ENCODE measurements at places on chromosomes 6 and 20.
A peak's percentile ranks its signal among the peaks of the same experiment; 100 is the strongest.

- no peak for DNase-seq
These were observed 174.8 kb downstream of the DOK5 start for GRCh38 chr20:54650052-54650719.

- no peak for DNase-seq
These were observed 88.2 kb downstream of the KCNB1 start for GRCh38 chr20:49394264-49394663.

- no peak for DNase-seq
These were observed 668.2 kb upstream of the GJE1 start for GRCh38 chr6:141464490-141464889.

GRCh38 chr6:70282919-70283461 is 19.9 kb downstream of the COL9A1 start:
- DNase-seq, result peak; percentile 15

DNA sequence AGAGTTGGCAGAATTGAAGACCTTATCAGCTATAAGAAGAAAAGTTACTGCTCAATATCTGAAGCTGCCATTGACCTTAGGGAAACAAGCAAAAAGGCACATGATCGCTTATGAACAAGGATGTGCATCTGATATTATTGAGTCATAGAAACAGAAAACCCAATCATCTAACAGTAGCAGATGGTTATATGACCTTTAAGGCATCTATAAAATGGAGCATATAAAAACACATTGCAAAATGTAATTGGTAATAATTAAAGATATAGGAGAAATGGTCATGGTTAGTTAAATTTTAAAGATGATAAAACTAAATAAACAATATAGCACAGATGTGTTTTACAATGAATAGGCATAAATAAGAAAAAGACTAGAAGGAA is 260.1 kb upstream of the TAB2 start:
- DNase-seq, result no peak

- DNase-seq, result no peak
These were observed 156.7 kb downstream of the JARID2 start for GRCh38 chr6:15402406-15403045.

GRCh38 chr20:63150911-63151531 is 64.9 kb downstream of the YTHDF1 start:
- DNase-seq, result no peak

DNA sequence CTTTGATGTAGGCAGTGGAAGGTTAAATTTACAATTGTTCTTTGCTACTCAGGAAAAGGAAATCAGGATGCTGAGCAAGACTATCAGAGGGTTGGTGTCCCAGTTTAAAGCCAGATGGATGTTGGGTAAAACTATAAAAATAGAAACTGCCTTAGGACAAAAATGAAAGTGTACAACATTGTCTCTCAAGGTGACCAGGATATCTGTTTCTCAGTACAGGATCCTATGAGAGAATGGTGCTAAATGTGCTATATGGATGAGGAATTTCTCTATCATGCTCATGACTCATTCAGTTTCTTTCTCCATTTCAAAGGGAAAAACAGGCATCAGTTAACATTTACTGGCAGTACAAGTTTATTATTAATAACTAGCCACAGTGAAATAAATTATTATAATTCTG is 534.2 kb upstream of the GJE1 start:
- no peak for DNase-seq

DNA sequence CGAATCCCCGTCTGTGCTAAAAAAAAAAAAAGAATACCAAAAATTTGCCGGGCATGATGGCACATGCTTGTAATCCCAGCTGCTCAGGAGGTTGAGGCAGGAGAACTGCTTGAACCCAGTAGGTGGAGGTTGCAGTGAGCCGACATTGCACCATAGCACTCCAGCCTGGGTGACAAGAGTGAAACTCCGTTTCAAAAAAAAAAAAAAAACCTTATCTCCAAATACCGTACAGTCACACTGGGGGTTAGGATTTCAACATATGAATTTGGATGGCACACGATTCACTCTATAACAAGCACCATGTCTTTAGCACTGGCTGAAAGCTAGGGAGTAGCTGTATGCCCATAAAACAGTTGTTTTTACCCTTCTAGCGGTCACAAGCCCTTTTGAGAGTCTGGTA is 3.8 kb downstream of the SMIM13 start:
- no peak for DNase-seq

DNA sequence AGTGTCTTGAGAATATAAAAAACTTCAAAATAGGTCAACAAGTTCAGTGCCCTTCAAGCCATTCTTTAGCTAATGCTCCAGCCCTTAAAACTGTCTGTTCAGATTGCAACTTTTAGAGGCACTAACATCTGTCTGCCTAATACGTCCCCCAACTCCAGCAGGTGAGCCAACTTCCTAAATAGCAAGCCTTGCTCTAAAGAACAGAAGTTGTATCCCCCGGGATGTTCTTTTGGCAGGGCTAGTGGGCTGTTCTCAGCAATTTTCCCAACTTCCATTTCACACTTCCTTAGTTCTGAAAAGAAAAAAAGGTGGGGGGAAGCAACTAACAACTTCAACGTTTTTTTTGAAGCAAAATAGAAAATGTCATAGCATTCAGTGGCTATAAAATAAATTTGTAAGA is 290.0 kb upstream of the PTCHD4 start:
- DNase-seq, result no peak

DNA sequence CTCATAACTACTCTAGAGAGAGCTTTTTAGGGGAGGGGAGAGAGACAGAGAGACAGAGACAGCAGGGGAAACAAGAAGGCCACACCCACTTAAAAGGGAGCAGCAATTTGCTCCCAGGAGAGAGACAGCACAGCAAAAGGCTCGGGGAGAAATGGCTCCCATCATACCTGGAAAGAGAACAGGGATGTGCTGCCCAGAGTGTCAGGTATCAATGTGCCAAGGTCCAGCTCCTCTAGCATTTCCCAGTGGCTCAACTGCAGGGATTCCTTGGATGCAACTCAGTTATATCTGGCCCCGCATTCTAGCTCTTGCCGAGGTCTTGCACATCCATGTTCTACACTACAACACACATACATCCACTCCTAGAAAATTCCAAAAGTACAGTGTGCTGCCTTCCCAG is 304.0 kb upstream of the CDYL start:
- DNase-seq, result no peak

- DNase-seq, result no peak
These were observed 36.3 kb downstream of the RNF144B start for GRCh38 chr6:18423426-18423825.

GRCh38 chr6:209432-210103 is 82.7 kb upstream of the DUSP22 start:
- DNase-seq, result no peak

All from NT2/D1 (cell line).